Fibroblast of lung (primary cell): ENCODE measurements at places on chromosomes 4 and X. TPM values are rescaled to one million over a fixed set of nuclear protein-coding genes. Genes with fewer than 3 reads are reported as not detected.

DNA sequence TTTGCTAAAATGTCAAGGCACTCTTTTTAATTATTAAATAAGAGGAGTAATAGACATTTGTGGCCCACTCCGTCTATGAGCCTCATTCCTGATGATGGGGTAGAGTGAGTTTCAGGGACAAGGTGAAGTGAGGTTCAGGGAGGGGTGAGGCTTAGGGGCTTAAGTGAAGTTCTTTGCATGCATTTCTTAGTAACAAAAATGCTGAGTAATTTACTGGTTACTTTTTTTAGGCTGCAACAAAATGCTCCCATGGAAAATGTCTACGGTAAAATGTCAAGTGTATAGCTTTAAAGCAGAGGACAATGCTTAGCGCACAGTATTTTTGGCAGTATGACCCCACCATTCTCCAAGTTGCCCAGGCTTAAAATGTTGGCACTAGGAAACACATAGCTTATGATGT is 2.0 kb upstream of the USO1 start:
- DNase-seq, result no peak

DNA sequence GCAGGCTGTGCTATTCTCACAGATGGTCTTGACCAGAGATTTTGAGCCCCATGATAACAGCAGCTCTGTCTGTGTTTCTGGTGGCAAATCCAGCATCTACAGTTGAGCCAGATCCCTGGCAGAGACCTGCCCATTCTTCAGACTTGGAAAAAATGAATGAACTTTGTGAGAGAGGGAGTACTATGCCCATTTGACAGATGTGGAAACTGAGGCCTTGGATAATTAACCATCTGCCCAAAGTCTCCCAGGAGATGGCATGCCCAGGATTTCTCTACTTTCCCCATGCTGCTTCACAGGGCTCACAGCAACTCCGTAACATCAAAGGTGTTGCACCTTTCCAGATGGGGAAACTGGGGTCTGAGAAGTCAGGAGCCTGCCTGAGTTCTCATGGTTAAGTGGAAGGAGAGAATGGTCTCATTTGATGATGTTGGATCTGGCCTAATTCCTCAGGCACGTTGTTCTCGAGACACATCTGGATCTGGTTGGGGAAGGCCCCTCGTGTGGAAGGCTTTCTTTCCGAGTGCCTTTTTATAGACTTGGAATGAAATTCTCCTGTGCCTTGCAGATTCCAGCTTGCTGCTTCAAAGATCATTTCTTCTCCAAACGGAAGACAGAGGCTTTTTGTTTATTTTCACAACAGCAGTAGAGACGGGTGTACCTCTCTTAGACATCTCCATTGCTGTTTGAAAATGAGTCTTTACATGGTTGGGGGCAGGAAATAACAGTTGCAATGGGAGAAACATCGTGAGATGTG is 73.3 kb upstream of the STX18 start:
- DNase-seq, result peak; percentile 29

TMEM156 gene
- 0.05 and 0.06 TPM in 2 replicates for polyA plus RNA-seq

GPRASP1 gene
- polyA plus RNA-seq, result 1.6 and 1.7 TPM in 2 replicates
